Peyer's patch (tissue), 4 donors: ENCODE measurements at places on chromosomes 1 and 21. TPM values are rescaled to one million over a fixed set of nuclear protein-coding genes. Genes with fewer than 3 reads are reported as not detected.

- no peak for DNase-seq
- H3K27ac ChIP-seq, result no peak overlapping the region
- H3K36me3 ChIP-seq, result no peaks in the 10 kb centered on the region
These were observed 138.5 kb upstream of the SYT6 start for GRCh38 chr1:114292194-114292593.

- no peaks in the 10 kb centered on the region for H3K27me3 ChIP-seq
- H3K4me1 ChIP-seq, result no peaks in the 10 kb centered on the region
- H3K4me3 ChIP-seq, result peak overlapping the region; percentile 92
- no peaks in the 10 kb centered on the region for H3K36me3 ChIP-seq
- H3K27ac ChIP-seq, result peak overlapping the region; percentile 92
- DNase-seq, result peak; percentile 74
These were observed 706 bp downstream of the C21orf91 start for GRCh38 chr21:17818186-17819113.

Gene RAB7B
- total RNA-seq, result 0.40 TPM

Gene PIK3CD
- total RNA-seq, result 34.7 TPM
